Ascending aorta (tissue), 2 donors: ENCODE measurements at places on chromosomes 7 and 10. TPM values are rescaled to one million over a fixed set of nuclear protein-coding genes. Genes with fewer than 3 reads are reported as not detected.

DNA sequence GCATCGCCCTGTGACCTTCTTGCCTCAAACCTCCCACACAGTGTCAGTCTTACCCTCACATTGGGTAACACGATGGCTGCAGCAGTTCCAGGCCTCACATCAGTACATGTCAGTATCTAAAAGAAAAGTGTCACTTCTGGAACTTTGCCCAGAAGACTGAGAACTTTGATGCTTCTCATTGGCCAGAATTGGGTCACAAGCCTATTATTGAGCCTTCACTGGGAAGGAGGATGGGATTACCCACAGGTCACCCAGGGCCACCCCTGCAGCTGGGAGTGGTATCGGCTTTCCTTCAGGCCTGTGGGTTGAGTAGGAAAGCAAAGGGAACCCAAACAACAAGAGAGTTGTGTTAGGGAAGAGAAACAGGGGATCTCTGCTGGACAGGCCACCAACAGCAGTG is 111.5 kb downstream of the NPY start:
- H3K36me3 ChIP-seq: no peaks in the 10 kb centered on the region
- no peak overlapping the region for H3K4me3 ChIP-seq
- no peak overlapping the region for H3K27ac ChIP-seq

- no peak overlapping the region for H3K27ac ChIP-seq
- no peaks in the 10 kb centered on the region for H3K4me1 ChIP-seq
- H3K4me3 ChIP-seq: no peak overlapping the region
- H3K27me3 ChIP-seq: no peaks in the 10 kb centered on the region
These were observed 28.6 kb upstream of the SHH start for GRCh38 chr7:155840909-155841308.

- H3K4me1 ChIP-seq: no peaks in the 10 kb centered on the region
- no peak overlapping the region for H3K4me3 ChIP-seq
- H3K36me3 ChIP-seq: no peaks in the 10 kb centered on the region
- DNase-seq: no peak
- no peaks in the 10 kb centered on the region for H3K27me3 ChIP-seq
These were observed 54.1 kb upstream of the CYP26C1 start for GRCh38 chr10:93006435-93007039.

Gene ENO4
- total RNA-seq: not detected

DNA sequence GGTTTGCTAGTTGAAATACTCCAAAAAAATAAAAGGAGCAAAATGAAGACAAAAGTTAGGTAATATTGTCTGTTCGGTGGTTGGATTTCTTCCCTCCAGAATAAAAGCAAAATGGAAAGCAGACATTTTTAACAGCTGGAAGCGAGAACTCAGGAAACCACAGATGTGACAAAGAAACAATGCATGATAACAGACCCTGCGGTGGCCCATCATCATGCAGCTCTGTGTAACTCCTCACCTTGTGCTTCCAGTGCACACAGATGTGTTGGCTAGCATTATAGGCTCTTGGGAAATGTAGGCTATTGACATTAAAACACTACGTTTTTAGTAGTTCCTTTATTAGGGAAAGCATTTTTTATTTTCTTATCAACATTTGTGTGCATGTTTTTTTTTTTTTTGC is 53.9 kb upstream of the ARL4A start:
- no peaks in the 10 kb centered on the region for H3K27me3 ChIP-seq
- no peak for DNase-seq
- no peaks in the 10 kb centered on the region for H3K4me1 ChIP-seq
- H3K4me3 ChIP-seq: no peak overlapping the region
- no peak overlapping the region for H3K27ac ChIP-seq
- no peaks in the 10 kb centered on the region for H3K36me3 ChIP-seq

DNA sequence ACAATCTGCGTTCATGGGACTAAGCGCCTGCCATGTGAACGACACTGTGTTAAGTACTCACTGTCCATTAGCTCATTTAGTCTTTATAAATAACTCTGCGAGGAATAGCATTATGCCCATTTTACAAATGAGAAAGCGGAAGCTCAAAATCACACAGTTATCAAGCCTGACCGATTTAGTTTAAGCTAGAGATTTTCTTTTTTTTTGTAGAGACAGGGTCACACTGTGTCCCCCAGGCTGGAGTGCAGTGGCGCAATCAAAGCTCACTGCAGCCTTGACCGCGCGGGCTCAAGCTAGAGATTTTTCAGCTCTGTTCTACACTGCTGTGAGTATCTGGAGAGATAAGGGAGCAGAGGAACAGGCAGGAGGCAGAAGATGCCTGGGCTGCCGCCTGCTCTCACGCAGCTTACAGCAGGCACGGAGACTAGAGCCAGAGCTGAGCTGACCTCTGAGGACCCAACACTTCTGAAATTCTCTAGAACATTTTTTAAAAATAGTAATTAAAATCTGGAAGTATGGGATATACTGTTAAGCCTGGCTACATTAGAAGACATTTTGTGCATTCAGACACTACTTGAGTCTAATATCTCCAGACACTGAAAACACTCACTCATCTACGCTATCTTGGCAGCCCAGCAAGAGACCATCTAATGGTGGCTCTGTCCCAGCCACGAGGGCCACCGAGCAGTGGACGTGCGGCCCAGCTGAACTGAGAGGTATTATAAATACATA is 38.7 kb downstream of the GNA12 start:
- no peak for DNase-seq
- no peaks in the 10 kb centered on the region for H3K27me3 ChIP-seq
- H3K27ac ChIP-seq: no peak overlapping the region
- H3K4me1 ChIP-seq: no peaks in the 10 kb centered on the region
- no peak overlapping the region for H3K4me3 ChIP-seq

- H3K27ac ChIP-seq: no peak overlapping the region
- no peak overlapping the region for H3K4me3 ChIP-seq
- no peak for DNase-seq
- no peaks in the 10 kb centered on the region for H3K27me3 ChIP-seq
- H3K36me3 ChIP-seq: peaks cover 6% of the 10 kb centered on the region
These were observed 85.7 kb downstream of the RALA start for GRCh38 chr7:39709029-39709428.

Gene KIF11
- total RNA-seq: not detected

DNA sequence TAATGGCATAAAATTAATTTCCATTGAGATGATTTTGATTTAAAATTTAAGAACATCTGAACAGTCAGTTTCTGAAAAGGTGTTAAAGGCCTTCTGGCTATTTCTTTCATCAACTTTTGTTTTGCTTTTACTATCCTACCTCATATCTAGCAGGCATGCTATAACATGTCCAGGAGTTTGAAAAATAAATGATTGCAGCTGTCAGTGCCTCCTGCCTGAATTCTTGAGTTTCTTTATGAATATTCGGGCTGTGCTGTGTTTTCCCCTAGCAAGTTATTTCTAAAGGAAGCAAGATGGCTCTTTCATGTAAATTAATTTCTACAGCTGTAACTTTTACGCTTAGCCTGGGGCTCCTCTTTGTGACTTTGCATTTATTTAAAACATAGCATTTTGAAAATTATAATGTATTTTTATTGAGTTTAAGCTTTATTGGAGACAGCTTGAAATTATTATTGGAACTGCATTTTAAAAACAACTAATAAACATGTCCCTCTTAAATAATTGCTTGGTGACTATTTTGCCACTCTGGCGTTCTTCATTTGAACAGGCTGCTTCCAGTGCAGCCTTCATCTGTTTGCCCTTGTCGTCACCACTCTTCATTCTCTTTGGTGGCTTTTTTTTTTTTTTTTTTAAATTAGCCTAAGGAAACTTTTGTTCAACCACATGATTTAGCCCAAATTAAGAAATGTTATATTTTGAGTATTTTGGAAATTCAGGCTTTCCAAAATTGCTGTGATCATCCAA is 1083.4 kb upstream of the LRRN3 start:
- H3K27ac ChIP-seq: no peak overlapping the region
- H3K27me3 ChIP-seq: no peaks in the 10 kb centered on the region
- no peak overlapping the region for H3K4me3 ChIP-seq

- H3K4me1 ChIP-seq: no peaks in the 10 kb centered on the region
- H3K27ac ChIP-seq: no peak overlapping the region
- no peak overlapping the region for H3K4me3 ChIP-seq
- H3K27me3 ChIP-seq: no peaks in the 10 kb centered on the region
- no peaks in the 10 kb centered on the region for H3K36me3 ChIP-seq
- no peak for DNase-seq
These were observed 52.0 kb downstream of the SPAM1 start for GRCh38 chr7:123977081-123977480.

DNA sequence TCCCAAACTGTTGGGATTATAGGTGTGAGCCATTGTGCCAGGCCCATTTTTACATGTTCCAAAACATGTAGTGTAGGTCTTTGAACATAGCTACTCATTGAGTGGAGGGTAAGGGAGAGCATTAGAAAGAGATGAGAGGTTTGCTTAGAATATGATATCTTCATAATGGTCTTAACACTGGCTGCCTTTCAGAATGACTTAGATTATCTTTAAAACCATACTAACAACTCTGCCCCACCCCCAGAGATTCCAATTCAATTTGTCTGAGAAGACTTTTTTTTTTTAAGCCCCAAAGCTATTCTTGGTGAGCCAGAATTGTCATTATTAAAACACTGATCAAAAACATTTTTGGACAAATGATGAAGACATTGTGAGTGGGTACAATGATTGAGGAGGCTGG is 168.9 kb downstream of the PHTF2 start:
- H3K4me1 ChIP-seq: no peaks in the 10 kb centered on the region
- no peak overlapping the region for H3K27ac ChIP-seq
- DNase-seq: no peak
- H3K27me3 ChIP-seq: no peaks in the 10 kb centered on the region
- H3K4me3 ChIP-seq: no peak overlapping the region

DNA sequence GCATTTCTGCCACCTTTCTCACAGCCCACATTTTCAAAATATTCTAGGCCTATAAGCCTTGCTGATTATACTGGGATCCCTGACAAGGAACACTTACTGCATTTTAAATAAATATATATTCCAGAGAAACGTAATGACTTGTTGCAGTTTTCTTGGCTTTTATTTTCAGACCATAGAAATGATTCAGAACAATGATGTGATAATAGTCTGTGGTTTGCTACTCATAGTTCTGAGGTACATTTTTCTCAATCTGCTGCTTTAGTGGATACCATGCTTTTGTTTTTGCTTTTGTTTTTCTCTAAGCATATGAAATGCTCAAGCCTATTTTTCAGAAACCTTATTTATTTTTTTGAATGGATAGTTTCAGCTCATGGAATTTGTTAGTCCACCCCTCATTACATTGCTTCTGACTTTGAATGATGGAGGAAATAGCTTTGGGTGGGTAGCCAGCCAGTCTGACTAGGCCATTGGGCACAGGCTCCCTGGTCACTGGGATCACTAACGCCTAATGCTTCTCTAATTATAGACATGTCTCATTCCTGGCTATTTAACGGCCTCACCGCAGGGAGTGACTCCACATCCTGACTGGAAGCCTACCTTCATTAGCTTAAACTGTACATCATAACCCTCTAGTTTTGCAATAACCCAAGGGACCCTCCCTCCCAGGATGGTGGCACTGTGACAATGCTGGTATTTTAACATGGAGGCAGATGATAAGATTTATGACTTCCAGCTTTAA is 66.1 kb downstream of the MBL2 start:
- DNase-seq: no peak
- no peaks in the 10 kb centered on the region for H3K36me3 ChIP-seq
- H3K27ac ChIP-seq: no peak overlapping the region
- no peaks in the 10 kb centered on the region for H3K27me3 ChIP-seq
- no peaks in the 10 kb centered on the region for H3K4me1 ChIP-seq

Gene MRLN
- total RNA-seq: not detected

DNA sequence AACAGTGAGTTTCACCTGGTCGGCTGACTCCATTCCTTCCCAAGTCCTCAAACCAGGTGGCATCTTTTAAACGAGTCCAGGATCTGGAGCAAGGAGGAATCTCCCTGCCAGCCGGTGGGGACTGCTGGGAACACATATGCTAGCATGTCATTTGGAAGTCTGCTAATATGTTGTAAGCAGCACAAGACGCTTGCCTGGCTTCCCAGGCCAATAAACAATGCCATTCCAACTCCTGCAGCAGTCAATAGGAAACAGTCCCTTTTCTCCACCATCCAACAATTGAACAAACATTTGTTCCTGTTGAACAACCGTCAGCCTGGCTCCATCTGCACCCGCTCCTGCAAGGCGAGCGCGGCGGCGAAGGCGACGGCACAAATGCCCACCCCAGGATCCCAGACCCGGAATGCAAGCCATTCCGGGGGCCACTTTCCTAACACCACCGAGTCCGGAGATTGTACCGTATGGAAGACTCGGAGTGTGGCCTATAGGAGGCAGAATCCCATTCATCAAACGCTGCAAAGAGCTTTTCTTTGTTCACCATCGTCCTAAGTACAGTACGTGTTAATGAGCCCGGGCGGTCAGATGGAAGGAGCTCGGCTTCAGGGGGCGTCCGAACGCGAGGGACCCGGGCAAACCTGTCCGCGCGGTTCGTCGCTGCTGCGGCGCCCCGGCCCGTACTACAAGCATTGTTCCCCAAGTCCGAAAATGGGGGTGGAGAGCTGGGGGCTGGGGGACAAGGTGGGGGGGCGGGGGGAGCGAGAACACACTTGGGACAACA is 1.6 kb downstream of the FAM53B start:
- no peaks in the 10 kb centered on the region for H3K4me1 ChIP-seq
- no peaks in the 10 kb centered on the region for H3K36me3 ChIP-seq
- peak overlapping the region; percentile 74 for H3K4me3 ChIP-seq

DNA sequence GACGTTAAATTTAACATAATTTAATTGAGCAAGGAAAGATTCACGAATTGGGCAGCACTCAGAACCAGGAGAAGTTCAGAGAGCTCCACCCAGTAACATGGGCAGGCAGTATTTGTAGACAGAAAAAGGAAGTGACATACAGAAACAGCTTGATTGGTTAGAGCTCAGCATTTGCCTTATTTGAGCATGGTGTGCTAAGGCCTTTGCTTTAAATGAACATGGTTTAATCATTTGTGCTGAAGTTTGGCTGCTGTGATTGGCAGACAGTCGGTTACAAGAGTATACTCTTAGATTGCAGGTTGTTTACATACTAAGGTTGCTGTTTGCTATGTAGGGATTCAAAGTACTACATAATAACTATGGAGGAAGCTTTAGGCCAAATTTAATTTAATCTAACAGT is 199.2 kb downstream of the MALRD1 start:
- no peak for DNase-seq
- no peaks in the 10 kb centered on the region for H3K36me3 ChIP-seq
- H3K4me1 ChIP-seq: no peaks in the 10 kb centered on the region

Gene HOXA5
- 22.0 TPM for total RNA-seq

GRCh38 chr10:6203331-6204062 is 765 bp downstream of the PFKFB3 start:
- no peaks in the 10 kb centered on the region for H3K27me3 ChIP-seq
- peak overlapping the region; percentile 96 for H3K27ac ChIP-seq
- H3K4me1 ChIP-seq: no peaks in the 10 kb centered on the region
- no peaks in the 10 kb centered on the region for H3K36me3 ChIP-seq

Gene FAM237B
- total RNA-seq: not detected

Gene OR2A5
- not detected for total RNA-seq

Gene LBX1
- total RNA-seq: not detected

Gene DGKI
- 13.4 TPM for total RNA-seq

- H3K4me3 ChIP-seq: peak overlapping the region; percentile 55
- H3K36me3 ChIP-seq: no peaks in the 10 kb centered on the region
- H3K27me3 ChIP-seq: no peaks in the 10 kb centered on the region
These were observed 828 bp downstream of the OGDHL start for GRCh38 chr10:49761201-49761788.

Gene COBL
- total RNA-seq: 0.11 TPM

GRCh38 chr7:2732959-2733584 is 45.1 kb downstream of the AMZ1 start:
- H3K27ac ChIP-seq: peak overlapping the region; percentile 29
- H3K4me3 ChIP-seq: no peak overlapping the region
- no peaks in the 10 kb centered on the region for H3K36me3 ChIP-seq
- H3K4me1 ChIP-seq: peaks cover 4% of the 10 kb centered on the region
- DNase-seq: no peak

GRCh38 chr7:55162476-55162875 is 143.7 kb downstream of the EGFR start:
- no peak for DNase-seq
- no peak overlapping the region for H3K27ac ChIP-seq
- no peak overlapping the region for H3K4me3 ChIP-seq
- no peaks in the 10 kb centered on the region for H3K27me3 ChIP-seq
- peaks cover 43% of the 10 kb centered on the region for H3K36me3 ChIP-seq

Gene FXYD4
- not detected for total RNA-seq

Gene C10orf143
- 0.11 TPM for total RNA-seq
